ENCODE measurements at places on chromosomes 3 and 15.

DNA sequence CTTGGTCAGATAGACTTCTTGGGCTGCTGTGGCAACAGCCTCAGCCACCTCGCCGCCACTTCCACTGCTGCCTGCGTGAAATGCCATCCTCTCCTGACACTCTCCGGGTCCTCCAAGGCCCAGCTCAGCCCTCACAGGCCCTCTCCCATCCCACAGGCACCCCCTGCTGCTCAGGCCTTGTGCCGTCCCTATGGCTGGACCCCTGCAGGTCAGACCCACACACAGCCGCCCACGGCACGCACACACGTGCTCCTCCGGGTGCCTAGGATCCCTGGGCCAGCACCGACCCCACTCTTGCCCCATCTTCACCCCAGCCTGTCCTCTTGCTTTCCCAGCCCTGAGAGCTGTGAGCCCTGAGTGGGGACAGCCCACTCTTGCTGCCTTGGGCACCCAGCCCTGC, 19.7 kb downstream of the CFAP100 start:
- peak; percentile 52 for DNase-seq

DNA sequence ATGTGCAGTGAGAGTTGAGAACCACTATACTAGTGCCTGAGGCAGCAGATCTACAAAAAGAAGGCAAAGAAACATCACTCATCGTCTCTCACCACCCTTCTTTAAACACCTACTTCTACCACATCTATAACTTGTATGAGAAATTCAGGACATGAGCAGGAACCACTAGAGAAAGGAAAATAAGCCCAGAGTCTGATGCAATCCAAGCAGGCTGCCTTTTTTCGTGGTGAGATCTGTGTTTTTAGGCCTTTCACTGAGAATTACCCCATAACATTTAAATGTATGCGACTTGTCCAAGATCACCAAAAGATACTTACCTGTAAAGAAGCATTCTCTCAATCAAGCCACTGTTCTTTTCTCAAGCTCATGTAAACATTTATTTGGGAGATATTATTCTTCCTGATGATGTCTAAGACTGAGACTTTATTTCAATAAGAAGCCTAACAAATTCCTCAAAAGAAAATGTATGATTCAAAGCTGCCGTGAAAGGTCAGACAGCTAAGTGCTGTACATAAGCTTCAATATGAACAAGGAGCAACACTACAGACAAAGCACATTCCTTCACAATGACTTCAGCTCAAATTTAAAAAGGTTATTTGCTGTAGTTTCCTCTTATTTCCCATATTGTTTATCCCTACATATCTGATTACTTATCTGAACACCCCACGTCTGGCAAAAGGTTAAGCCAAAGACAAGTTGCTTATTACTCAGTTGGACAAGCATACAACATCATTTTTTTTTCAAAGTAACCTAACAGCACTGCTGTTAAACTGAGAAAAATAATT, 16.5 kb downstream of the SPICE1 start:
- DNase-seq, result no peak

DNA sequence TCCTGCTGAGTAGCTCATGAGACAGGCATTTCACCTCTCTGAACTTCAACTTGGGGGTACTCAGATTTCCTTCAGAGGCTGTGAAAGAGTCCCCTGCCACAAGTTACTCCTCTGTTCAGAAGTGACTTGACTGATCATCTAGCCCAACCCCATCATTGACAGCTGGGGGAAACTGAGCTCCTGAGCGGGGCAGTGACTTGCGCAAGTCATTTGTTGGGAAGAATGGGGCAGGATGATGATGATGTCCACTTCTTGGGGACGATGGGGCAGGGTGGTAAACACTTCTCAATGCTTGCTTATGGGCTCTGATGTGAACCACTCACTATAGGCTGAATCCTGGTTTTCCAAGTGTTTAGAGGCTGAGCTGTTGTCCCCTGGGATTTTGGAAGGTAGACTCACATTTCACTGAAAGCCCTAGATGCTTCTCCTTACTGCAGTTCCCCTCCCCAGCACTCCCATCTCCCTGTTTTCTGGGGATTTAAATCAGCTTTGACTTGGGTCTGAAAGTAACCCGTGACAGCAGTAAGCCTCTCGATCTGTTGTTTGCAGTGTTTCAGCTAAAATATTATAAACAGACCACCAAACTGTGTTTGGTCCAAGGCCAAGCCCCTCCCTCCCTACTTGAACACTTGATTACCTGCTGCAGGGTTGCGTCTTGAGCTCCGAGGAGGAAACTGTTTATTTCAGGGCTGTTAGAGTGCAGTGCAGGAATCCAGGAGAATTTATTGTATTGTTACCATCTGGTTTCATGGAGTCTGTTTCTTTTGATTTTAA, 25.1 kb downstream of the SMAD3 start:
- DNase-seq, result no peak

DNA sequence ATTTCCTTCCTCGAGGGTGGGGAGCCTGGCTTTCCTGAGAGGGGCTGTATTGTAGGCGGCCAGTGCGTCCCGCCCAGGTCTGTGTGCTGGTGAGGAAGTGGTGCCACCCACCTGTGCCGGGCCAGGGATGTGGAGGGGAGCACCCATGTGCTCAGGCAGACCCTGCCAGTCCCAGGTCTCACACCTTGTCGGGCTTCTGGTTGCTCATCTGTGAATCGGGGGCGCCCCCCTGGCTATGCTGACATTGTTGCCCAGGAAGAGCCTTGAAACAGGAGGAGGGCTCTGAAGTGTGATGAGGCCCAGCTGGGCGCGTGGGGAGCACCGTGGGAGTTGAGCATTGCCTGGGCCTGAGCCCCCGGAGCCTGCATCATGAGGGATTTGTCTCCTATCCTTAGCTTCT, 4.8 kb downstream of the FBLN2 start:
- DNase-seq, result no peak

- peak; percentile 68 for DNase-seq
These were observed at the start of gene CORO2B for GRCh38 chr15:68578980-68579935. Gene CORO2B, plus strand, starts transcription at chr15:68578993. Its CDS starts 270 bp downstream, at chr15:68579263.

Measured in upper lobe of right lung (tissue), 1 donor.